Stimulated activated CD8-positive, alpha-beta memory T cell treated with anti-CD3 and anti-CD28 coated beads, Interleukin-7, amount 100 ng/mL, for 24 hours (primary cell): ENCODE measurements at places on chromosomes 16 and 17.
A peak's percentile ranks its signal among the peaks of the same experiment; 100 is the strongest.

- no peak for DNase-seq
Measured at GRCh38 chr17:142102-142661, 4.8 kb downstream of the SCGB1C2 start.

- DNase-seq: no peak
Measured at GRCh38 chr16:50478773-50479149, 69.4 kb upstream of the NKD1 start.

GRCh38 chr17:71171270-71171669 lies 949.5 kb upstream of the SOX9 start:
- no peak for DNase-seq

DNA sequence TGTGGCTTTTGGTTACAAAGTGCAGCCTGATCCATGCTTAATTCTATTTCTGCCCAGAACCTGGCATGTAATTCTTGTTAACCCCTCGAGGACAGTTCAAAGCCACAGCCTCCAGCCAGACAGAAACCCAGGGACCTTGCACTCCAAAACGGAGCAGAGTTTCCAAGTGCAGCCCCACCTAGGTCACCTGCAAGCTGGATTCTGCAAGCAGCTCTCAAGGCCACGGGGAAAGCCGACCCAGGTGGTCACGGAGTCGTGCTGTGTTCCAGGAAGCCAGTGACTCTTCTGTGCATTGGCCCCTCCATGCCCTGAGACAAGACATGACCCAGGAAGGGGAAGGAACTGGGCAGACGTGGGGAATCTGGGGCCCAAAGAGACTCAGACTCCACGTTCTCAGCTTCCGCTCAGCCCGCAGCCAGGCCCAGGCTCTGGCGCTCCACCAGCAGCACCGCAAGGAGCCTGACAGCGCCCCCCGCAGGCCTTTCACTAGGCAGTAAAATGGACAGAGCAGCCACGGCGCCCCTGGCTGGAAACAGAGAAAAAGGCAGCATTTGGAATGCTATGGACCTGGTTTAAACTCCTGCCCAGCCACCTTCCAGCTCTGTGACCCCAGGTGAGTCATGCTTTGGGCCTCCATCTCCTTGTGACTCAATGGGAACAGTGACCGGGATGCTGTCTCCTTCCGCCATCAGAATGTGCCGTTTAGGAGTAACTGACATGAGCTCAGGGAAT lies 27.3 kb upstream of the GSG1L start:
- DNase-seq: no peak

DNA sequence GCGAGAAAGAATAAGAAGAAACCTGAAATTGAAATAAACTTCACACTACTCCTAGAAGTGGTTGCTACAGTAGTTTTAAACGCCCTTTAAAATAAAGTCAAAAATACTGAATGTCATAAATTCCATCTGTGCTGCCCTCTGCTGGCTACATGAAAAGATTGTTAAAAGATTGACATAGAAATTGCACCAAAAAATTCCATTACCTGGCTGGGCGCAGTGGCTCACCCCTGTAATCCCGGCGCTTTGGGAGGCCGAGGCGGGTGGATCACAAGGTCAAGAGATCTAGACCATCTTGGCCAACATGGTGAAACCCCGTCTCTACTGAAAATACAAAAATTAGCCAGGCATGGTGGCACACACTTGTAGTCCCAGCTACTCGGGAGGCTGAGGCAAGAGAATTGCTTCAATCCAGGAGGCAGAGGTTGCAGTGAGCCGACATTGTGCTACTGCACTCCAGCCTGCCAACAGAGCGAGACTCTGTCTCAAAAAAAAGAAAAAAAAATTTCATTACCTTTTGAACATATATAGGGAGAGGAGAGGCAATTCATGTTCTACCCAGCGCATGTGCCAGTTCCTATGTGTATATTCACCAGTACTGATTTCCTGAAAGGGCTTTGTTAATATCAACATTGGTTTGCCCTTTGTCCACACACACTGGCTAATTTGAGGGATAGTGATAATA lies 36.5 kb downstream of the CYTH1 start:
- DNase-seq: no peak

DNA sequence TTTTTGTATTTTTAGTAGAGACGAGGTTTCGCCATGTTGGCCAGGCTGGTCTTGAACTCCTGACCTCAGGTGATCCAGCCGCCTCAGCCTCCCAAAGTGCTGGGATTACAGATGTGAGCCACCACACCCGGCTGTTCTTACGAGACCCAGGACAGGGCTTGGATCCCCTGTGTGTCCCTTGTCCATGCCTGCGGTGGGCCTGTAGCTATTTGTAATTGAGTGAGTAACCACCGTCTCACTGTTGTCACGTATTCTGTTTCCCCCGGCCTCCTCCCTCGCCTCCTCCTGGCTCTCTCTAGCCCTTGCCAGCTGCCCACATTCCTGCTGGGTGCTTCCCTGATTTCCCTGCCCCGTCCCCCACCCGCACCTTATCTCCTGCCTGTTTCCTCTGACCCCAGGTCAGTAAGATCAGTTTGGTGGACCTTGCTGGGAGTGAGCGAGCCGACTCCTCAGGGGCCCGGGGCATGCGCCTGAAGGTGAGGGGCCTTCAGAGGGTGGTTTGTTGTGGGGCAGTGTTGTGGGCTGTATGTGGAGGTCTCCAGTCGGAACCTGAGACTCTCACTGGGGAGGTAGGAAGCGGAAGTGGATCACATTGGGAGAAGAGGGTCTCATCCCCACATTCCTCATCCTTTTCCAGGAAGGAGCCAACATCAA lies 5.6 kb downstream of the KIF1C start:
- no peak for DNase-seq

GRCh38 chr16:88901718-88902337 lies 35.4 kb upstream of the PABPN1L start:
- no peak for DNase-seq

DNA sequence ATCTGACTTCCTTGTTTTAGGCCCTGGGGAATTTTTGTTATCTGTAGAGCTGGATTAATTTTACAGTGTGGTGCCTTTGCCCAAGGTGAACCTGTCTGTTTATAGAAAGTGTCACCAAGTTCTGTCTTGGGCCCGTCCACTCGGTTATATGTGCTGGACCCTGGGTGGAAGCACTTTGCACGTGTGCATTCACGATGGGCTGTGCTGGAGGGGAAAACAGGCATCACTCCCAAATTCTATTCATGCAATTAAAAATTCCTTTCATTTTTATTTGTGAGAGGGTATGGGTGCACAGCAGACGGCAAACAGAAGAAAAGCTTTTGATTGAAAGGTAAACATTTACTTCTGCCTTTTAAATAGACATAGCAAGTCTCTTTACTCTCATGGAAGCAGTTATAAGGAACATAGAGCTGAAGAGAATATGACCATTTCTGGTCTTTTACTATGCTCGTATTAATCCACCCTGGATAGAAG lies 101.2 kb downstream of the WWOX start:
- DNase-seq: no peak

- no peak for DNase-seq
Measured at GRCh38 chr16:58110571-58111301, 18.4 kb downstream of the CFAP20 start.

DNA sequence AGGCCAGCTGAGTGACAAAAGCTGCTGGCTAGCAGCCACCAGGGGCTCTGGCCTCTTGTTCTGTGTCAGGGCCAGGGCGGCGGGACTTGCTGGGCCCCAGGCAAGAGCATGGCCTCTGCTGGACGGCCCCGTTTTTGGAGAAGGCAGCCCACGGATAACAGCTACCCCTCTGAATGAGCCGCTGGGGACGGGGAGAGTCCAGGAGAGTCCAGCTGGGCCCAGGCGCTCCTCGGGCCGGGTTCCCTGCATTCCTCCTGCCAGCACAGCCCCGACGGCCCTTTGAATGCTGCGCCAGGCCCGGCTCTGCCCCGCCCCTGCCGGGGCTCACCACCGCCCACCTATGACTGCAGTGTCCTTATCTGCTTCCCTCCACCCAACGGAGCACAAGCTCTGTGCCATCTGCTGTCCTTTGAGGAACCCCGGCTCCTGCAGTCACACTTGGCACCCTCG lies 33.4 kb downstream of the SLC7A5 start:
- DNase-seq: no peak

GRCh38 chr17:12618557-12618956 lies 47.1 kb upstream of the MYOCD start:
- DNase-seq: no peak

- DNase-seq: no peak
Measured at GRCh38 chr17:33875973-33876372, 379.1 kb upstream of the CCL2 start.

DNA sequence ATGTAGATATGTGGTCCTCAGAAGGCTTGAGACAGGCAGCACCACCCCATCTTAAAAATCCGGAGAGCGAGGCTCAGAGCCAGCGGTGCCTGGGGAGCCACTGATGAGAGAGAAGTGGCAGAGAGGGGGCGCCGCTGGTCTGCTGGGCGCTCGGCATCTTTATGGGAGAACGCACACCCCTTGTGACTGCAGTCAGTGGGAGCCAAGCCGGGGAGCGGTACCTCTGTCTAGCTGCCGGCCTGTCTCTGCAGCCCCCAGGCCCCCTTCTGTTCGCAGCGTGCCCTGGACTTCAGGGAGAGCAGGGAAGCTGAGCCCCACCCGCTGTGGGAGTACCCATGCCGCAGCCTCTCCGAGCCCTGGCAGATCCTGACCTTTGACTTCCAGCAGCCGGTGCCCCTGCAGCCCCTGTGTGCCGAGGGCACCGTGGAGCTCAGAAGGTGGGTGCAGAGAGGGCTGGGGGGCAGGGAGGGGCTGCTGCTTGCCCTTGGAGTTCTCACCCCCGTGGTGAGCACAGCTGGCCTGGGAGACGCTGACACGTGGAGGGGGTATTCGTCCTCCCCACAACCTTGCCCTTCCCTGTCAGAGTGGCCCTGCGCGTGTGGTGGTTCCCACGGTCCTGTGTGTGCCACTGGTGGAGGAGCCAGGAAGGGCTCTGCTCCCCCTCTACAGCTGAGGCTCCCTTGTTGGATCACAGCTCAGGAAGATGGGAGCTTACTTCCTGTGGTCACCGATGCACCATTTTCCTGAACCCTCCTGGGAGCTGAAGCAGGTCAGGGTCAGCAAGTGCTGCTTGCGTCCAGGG lies 44.8 kb downstream of the PRMT7 start:
- no peak for DNase-seq

GRCh38 chr16:15885560-15886001 lies 2.8 kb downstream of the CEP20 start:
- DNase-seq: no peak

GRCh38 chr16:49844359-49844758 lies 11.6 kb downstream of the ZNF423 start:
- DNase-seq: no peak

DNA sequence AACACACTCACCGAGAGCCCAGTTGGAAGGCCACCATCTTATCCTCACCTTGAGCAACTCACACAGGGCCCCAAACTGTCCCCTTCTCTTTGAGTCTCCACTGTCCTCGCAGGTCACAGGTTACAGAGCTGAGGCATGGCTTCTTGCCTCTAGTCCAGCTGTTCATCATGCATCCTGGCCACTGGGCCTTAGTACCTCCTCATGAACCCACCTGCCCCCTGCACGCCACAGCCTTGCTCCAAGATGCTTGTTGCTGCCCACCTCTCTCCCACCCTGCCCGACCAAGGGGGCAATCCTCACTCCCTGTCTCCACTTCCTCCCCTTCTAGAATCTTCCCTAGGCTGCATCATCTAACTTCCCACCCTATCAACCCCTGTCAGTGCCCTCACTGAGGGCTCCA lies 17.1 kb downstream of the CDH5 start:
- DNase-seq: no peak

DNA sequence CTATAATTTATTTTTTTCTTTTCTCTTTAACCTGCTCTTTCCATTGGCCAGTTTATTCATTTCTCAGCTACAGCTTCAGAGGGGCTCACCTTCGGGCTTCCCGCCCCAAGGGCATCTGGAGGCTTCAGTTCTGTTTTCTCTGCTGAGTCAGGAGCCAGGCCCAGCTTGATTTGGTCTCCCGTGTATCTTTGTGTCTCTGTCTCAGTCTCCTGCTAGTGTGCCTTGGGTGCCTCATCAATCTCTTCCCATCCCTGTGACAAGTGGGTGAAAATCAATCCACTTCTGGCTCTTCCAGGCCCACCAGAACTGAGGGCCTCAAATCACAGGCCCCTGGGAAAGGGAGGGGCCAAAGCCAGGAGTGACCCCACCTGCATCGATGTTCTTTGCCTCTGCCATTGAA lies 72.1 kb downstream of the CCDC182 start:
- no peak for DNase-seq

GRCh38 chr17:72788950-72789585 lies 303.4 kb downstream of the SLC39A11 start:
- no peak for DNase-seq

DNA sequence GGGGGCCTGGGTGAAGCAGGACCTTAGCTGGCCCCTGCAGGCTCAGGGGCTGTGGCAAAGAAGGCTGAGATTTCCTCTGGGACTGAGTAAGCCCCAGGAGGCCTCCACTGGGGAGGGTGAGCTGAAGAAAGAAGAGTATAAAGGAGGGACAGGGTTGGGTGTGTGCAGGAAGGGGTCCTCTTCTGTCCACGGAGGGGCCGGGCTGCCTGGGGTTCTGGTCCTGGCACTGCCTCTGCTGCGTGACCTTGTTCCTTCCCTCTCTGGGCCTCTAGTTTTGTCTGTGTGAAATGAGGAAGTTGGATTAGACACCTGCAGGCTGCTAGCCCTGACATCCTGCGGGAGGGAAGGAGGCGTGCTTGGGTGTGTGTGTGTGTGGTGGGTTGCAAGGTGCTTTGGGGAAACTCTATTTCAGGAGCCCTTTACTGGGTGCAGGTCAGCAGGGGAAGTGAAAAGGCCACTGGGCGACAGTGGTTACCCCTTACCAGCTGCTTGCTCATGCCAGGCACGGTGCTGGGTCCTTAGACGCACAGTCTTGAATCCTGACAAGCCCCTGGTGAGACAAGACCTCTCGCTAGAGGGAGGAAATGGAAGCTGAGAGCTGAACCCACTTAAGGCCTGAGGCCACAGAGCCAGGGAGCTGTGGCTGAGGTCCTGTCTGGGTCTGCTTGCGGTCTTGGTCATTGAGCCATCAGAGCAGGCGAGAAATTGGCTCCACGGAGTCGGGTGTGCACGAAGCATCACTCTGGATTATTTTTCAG lies 60.7 kb downstream of the OR1D5 start:
- no peak for DNase-seq

DNA sequence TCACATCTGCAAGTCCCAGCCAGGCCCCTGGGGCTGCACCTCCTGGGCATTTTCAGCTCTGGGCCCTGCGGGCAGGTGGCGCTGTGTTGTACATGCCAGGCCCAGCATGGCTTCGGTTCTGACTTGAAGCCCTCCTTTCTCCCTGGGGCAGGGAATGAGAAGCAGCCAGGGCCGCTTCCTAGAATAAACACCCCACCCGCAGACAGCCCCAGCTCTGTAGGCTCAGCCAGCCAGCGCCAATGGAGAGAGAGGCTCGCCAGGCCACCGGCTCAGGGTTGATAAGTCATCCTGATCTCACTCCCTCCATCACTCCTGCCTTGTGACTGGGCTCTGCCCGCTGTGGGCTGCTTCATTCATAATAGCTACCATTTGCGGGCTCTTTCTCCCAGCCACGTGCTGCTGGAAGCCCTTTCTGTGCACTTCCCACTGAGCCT lies 6.0 kb upstream of the GLIS2 start:
- peak; percentile 19 for DNase-seq

- no peak for DNase-seq
Measured at GRCh38 chr16:49600536-49600935, 226.9 kb downstream of the C16orf78 start.

DNA sequence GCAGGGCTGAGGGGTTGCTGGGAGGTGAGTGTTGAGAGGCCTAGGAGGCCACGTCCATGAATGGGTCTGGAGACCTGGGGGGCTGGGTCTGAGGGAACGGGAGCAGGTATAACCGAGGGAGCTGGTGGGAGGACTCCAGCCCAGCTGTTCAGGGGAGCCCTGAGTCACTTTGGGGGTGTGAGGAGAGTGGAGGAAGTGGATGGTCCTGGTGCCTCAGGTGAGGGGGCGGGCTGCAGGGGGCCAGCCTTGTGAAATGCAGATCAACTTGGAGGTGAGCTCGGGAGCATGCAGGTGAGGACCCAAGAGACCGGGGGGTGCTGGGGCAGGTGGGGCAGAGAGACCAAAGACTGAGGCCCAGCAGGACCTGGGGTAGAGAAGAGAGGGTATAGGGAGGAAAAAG lies 79.6 kb downstream of the KCNJ12 start:
- DNase-seq: no peak
